GM23248 (cell line): ENCODE measurements at places on chromosomes 2 and 18. TPM values are rescaled to one million over a fixed set of nuclear protein-coding genes. Genes with fewer than 3 reads are reported as not detected.
A peak's percentile ranks its signal among the peaks of the same experiment; 100 is the strongest.

The CNGA3 gene
- total RNA-seq = under 0.01 and 0.51 TPM in 2 replicates

The IMP4 gene
- 109 and 110 TPM in 2 replicates for total RNA-seq

The HJURP gene
- total RNA-seq = 10.9 and 13.2 TPM in 2 replicates

The CNDP1 gene
- total RNA-seq = not detected in 2 replicates

The RAB17 gene
- 0.76 and 1.7 TPM in 2 replicates for total RNA-seq

- DNase-seq = peak; percentile 47
These were observed 105.9 kb upstream of the HS6ST1 start for GRCh38 chr2:128424406-128425171.

DNA sequence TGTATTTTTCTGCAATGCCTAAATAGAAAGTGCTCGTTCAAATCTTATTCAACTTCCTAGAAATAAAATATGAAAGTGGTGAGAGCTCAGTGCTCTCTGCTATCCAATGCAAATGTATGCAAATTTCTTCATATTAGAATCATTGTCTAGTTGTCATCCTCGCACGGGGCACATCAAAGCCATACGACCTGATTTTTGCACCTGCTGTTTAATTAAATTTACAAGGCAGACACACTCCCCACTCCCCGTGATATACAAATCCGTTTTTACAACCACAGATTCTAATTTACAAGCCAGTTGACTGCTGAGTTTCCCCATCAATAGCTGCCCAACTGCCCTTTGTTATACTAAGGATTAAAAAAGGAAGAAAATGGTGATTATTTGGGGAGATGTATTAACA lies 284.6 kb downstream of the RNF144A start:
- DNase-seq = no peak

- no peak for DNase-seq
These were observed 8.6 kb downstream of the ITPRID2 start for GRCh38 chr2:181900007-181900651.

GRCh38 chr18:59065684-59066083 lies 74.0 kb upstream of the SEC11C start:
- DNase-seq = no peak

GRCh38 chr2:42881732-42882131 lies 89.3 kb upstream of the HAAO start:
- peak; percentile 73 for DNase-seq

DNA sequence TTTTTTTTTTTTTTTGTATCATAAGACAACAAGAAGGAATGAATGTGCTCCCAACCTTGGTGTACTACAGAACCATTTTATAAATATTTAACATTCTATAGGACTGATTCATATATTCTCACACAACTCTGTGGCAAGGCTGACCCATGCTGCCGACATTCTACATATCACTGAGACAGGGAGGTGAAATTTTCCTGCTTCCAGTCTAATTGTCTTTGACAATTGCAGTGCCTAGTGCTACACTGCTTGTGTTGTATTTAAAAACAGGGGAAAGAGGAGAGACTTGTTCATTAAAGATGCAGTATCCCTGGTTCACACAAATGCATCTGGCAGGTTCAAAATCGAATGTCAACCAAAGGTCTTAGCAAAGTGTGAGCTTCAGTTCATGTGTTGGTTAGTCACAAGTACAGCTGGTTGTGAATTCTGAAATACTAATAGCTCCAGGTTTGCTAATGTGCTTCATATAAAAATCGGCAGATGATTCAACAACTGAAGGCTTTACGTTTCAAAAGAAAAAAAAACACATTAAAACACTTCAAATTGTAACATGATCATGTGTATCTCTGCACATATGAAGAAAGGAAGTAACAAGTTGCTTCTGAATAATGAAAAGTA lies 130.8 kb downstream of the FIGN start:
- DNase-seq = peak; percentile 59
